ENCODE measurements at places on chromosomes 2 and 18.
A peak's percentile ranks its signal among the peaks of the same experiment; 100 is the strongest.

DNA sequence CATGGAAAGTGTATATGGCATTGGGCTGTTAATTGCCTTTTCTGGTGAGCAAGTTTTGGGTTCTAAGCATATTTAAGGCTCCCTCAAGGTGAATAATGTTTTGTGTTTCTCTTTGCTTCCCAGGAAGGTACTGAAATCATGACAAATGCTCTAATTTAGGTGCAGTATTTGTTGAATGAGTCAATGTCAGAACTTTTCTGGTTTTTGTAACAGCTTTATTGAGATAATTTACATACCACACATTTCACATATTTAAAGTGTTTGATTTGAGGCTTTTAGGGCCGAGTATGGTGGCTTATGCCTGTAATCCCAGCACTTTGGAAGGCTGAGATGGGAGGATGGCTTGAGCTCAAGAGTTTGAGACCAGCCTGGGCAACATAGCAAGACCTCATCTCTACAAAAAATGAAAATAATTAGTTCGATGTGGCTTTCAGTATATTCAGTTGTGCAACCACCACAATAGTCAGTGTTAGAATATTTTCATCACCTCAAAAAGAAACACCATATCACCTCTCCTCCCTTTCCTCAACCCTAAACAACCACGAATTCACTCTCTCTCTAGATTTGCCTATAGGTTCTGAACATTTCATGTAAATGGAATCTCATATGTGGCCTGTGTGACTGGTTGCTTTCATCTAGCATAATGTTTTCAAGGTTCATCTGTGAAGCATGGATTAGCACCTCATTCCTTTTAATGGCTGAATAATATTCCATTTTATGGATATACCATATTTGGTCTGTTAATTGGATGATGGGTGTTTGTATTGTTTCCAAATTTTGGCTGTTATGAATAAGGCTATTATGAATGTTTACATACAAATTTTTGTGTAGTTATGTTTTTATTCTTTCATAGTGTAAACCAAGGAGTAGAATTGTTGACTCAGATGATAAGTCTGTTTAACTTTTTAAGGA is 54.9 kb downstream of the MGAT5 start:
- no peak for DNase-seq

- DNase-seq: no peak
Observed at GRCh38 chr2:153386481-153386897, 92.1 kb downstream of the RPRM start.

DNA sequence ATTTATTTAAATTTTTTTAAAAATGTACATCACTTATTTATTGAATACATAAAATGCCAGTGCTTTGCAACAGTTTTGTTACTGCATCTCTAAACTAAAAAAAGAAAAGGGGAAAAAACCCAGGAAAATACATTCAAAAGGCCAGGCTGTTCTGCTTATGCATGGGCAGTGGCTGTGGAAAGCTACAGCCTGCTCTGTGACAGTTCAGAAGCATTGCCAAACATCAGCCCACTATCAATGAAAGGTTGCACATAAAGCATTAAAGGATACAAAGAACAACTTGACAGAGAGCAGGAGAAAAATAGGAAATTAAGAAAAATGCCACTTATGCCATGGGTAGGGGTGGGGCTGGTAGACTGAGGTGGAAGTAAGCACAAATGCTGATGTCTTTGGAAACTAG is 128.2 kb downstream of the FIGN start:
- DNase-seq: no peak

DNA sequence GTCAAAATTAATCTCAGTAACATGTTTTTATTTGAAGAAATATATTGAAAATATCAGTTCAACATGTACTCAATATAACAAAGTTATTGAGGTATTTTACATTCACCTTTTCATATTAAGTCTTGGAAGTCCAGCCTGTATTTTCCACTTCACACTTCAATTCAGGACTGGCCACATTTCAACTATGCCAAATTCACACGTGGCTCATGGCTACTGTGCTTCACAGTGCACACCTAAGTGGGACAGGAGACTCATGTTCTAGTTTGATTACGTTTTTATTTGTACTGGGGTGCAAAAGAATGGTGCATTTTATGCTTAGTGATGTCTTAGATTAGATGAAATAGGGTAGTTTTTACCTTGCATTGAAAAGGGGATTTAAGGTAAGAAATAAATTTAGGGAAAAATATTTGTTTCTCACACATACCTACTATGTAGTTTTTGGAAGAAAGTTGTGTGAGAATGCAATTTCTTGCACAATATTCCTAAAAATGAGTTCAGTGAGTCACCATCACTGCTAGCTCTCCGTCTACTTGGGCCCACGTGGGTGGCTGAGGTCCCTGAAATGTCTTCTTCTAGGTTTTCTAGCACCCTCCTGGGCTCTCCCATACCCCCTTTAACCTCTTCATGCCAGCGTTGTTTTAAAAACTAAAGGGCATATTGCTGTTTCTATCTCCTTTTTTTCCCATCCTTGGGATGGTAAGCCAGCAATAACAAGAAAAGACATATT is 87.0 kb downstream of the ST6GAL2 start:
- DNase-seq: no peak

DNA sequence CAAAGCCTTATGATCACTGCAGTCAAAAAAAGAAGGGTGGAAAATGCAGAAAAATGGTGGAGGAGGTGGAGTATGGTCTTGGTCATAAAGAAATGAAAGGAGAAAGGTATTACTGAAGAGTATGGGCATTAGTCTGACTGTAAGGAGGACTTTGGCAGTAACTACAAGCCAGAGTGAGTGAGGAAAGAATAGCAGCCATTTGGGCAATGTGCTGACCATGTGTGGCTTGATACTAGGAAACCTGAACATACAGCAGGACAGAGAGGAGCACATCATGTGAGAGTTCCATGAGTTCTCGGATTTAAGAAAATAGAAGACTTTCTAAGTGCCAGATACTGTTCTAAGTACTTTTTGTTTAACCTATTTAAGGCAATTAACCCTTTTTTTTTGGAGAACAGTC is 8.5 kb downstream of the DTNA start:
- DNase-seq: no peak

- no peak for DNase-seq
Observed at GRCh38 chr2:99708231-99708630, 218.4 kb upstream of the REV1 start.

- no peak for DNase-seq
Observed at GRCh38 chr18:47794725-47795433, 135.6 kb downstream of the SMAD2 start.

GRCh38 chr18:68764016-68764415 is 33.9 kb upstream of the CCDC102B start:
- no peak for DNase-seq

- DNase-seq: no peak
Observed at GRCh38 chr2:65345631-65346030, 86.8 kb downstream of the SPRED2 start.

DNA sequence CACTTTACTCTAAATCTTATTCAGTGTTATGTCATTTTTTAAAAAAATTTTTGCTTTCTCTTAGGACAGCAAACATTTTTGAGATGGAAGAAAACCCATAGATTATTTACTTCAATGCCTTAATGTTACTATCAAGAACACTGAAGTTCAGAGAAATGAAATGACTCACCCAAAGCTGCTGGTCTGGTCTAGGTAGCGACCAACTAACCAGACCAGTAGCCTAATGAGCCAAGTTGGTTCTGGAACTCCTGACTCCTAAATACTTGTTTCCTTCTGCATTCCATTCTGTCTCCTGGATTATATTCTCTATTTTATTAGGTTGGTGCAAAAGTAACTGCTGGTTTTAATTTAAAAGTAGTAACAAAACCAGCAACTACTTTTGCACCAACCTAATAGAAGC is 35.4 kb downstream of the SLC8A1 start:
- DNase-seq: no peak

GRCh38 chr2:98825020-98825350 is 94.1 kb upstream of the MGAT4A start:
- DNase-seq: no peak

DNA sequence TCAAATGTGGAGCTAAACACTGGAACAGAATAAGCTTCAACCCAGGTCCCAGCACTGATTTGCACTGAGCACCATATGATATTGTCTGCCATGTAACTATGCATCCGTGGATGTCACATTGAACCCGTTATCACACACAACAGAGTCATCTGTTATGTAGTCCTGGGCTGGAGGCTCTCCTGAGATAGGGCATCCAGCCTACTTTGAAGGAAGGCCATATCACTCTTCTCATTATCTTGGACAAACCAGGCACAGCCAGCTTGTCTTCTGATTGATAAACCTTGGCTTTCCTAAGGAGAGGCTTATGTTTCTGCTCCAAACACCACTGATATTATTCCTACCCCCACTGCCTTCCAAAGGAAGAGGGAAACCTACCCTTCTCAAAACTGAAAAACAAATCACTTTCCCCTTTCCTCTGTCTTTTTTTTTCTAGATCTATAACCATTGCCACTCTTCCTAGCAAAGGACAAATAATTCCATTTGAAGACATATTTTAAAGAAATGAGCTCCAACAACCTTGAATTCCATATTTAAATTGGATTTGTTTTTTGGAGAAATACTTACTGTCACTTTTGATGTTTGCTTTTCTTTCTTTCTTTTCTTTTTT is 16.4 kb downstream of the RSAD2 start:
- no peak for DNase-seq

DNA sequence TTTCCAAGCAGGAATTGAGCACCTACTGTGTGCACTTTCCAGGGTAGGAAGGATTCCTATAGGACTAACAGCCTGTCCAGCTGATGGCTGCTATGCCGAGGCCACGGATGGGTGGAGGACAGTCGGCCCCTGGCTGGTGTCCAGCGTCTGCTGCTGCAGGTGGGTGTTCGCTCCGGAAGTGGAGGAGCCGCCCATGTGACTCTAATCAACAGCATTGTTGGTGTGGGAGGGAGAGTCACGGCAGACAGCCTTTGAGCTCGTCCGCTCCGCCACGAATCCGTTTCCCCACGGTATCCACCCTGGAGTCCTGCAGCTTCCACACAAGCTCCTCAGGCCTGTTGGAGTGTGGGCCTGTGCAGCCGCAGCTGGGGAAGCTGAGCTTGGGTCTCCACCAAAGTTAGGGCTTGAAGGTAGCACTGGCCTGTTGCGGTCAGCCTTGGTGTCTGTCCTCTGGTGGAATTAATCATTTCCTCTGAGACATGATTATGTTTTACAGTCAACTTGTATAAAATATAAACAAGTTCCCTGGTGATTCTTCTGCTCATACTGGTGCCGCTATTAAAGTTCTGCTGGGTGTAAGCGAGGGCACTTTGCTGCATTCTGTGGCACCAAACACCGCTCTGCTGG is 185.9 kb upstream of the TPO start:
- DNase-seq: no peak

GRCh38 chr18:77133835-77134496 is 1.4 kb upstream of the MBP start:
- peak; percentile 16 for DNase-seq

DNA sequence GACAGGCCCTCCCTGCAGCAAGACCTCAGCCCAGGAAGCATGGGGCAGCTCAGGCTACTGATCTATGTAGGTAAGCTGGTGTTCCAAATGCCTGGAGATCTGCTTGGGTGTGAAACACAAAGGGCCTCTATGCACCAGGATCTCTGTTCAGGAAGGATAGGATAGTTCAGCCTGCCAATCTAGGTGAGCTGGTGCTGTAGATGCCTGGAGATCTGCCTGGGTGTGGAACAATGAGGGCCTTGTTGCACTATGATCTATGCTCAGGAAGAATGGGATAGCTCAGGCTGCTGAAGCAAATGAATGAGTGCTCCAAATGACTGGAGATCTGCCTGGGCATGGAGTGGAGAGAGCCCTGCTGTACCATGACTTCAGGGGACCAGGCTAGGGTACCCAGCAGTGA is 48.9 kb upstream of the MYL1 start:
- no peak for DNase-seq

GRCh38 chr2:100707016-100707947 is 112.7 kb upstream of the NPAS2 start:
- no peak for DNase-seq

- DNase-seq: no peak
Observed at GRCh38 chr2:179247318-179248023, 17.2 kb downstream of the SESTD1 start.
